Myometrial cell (primary cell): ENCODE measurements at places on chromosomes 7 and 10. TPM values are rescaled to one million over a fixed set of nuclear protein-coding genes. Genes with fewer than 3 reads are reported as not detected.

The ELAPOR2 gene
- 0.29 and 6.4 TPM in 2 replicates for total RNA-seq

The OR2F2 gene
- total RNA-seq: not detected in 2 replicates

The SMO gene
- total RNA-seq: 9.5 and 9.7 TPM in 2 replicates

The COL26A1 gene
- not detected in 2 replicates for total RNA-seq

The COBL gene
- not detected in 2 replicates for total RNA-seq

The MSS51 gene
- total RNA-seq: 1.2 and 1.6 TPM in 2 replicates

The SPDYE5 gene
- not detected in 2 replicates for total RNA-seq

The MCU gene
- total RNA-seq: 26.4 and 32.3 TPM in 2 replicates

The HTR5A gene
- not detected in 2 replicates for total RNA-seq

The TRIM74 gene
- total RNA-seq: not detected in 2 replicates

The C1QL3 gene
- total RNA-seq: not detected in 2 replicates

The RPEL1 gene
- total RNA-seq: under 0.01 TPM in 1 of 2 replicates, not detected in the other

The SRGN gene
- 756 and 876 TPM in 2 replicates for total RNA-seq

The GSTO1 gene
- total RNA-seq: 398 and 454 TPM in 2 replicates

The GBF1 gene
- total RNA-seq: 51.6 and 52.5 TPM in 2 replicates

The SCIN gene
- total RNA-seq: not detected in 2 replicates

The CDHR1 gene
- under 0.01 and 0.58 TPM in 2 replicates for total RNA-seq

The TFR2 gene
- total RNA-seq: 0.35 TPM in 1 of 2 replicates, not detected in the other

The SFTPA2 gene
- total RNA-seq: not detected in 2 replicates

The ANXA8L1 gene
- 0.86 and 2.7 TPM in 2 replicates for total RNA-seq

The GPR26 gene
- total RNA-seq: not detected in 2 replicates

The LEP gene
- total RNA-seq: not detected in 2 replicates

The DEPP1 gene
- total RNA-seq: 9.7 and 14.4 TPM in 2 replicates

The LRMDA gene
- not detected in 2 replicates for total RNA-seq

The BICC1 gene
- 11.9 and 13.5 TPM in 2 replicates for total RNA-seq

The PROSER2 gene
- total RNA-seq: 4.3 and 11.3 TPM in 2 replicates

The LBX1 gene
- not detected in 2 replicates for total RNA-seq

The DNAJC12 gene
- 1.1 and 6.1 TPM in 2 replicates for total RNA-seq

The HABP2 gene
- total RNA-seq: not detected in 2 replicates
